Activated T-cell treated with anti-CD3 and anti-CD28 coated beads, Interleukin-2, amount 50 U/mL, for 72 hours (primary cell): ENCODE measurements at places on chromosomes 12 and 14. TPM values are rescaled to one million over a fixed set of nuclear protein-coding genes. Genes with fewer than 3 reads are reported as not detected.

The CFL2 gene
- 8.2 TPM for total RNA-seq

GRCh38 chr12:102067574-102068258 is 5.9 kb upstream of the WASHC3 start:
- DNase-seq: no peak

- no peak for DNase-seq
Measured at GRCh38 chr12:123363390-123363739, 1.3 kb downstream of the SBNO1 start.

GRCh38 chr12:51430196-51430895 is 5.7 kb downstream of the SLC4A8 start:
- DNase-seq: no peak

DNA sequence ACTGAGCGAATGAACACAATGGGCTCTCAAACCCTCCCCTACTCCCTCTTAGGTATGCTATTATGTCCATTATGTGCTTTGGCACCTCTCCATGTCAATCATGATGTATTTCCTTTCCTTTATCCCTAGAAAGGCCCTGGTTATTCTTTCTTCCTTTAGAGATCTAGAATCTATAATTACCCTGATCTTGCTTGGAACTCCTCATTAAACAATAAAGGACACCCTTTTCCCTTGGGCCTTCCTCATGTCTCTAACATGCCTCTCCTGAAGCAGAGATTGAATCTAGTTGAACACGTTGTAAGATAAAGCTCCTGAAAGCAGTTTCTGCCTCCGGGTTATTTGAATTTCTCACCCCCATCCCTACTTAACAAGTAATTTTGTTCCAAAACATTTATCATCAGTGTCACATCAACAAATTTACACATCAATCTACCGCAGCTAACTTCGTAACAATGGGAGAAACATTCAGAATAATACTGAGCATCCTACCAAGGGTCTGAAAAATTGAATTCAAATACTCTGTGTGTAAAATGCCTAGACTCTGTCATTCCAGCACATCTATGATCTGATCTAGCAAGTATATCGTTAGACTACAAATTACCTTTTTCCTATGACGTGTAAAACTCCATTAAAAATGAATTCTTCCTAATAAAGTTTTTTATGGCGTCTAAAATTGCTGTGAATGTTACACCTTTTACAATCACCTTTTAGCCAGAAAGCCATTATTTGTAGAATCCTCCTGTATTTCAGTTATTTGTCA is 5.4 kb downstream of the USP44 start:
- no peak for DNase-seq
